ENCODE measurements at places on chromosomes 6 and 20. TPM values are rescaled to one million over a fixed set of nuclear protein-coding genes. Genes with fewer than 3 reads are reported as not detected.

NHSL1 gene
- 19.5 TPM for total RNA-seq

LY6G6C gene
- not detected for total RNA-seq

GTSF1L gene
- not detected for total RNA-seq

RHAG gene
- total RNA-seq: 1.0 TPM

HSPA12B gene
- 10.7 TPM for total RNA-seq

HSPA1L gene
- 2.5 TPM for total RNA-seq

CLIC5 gene
- total RNA-seq: 4.3 TPM

STMND1 gene
- total RNA-seq: not detected

PRSS16 gene
- total RNA-seq: 2.0 TPM

PLN gene
- 178 TPM for total RNA-seq

TOX2 gene
- 1.6 TPM for total RNA-seq

NOTCH4 gene
- total RNA-seq: 11.2 TPM

NRN1 gene
- 4.5 TPM for total RNA-seq

RAET1L gene
- total RNA-seq: not detected

MYO6 gene
- total RNA-seq: 33.2 TPM

FOXA2 gene
- not detected for total RNA-seq

SIRPD gene
- not detected for total RNA-seq

ZHX3 gene
- total RNA-seq: 15.4 TPM

MLIP gene
- 4.4 TPM for total RNA-seq

TMEM217 gene
- total RNA-seq: 3.4 TPM
